Mesothelial cell of epicardium (in vitro differentiated cells): ENCODE measurements at places on chromosomes 13 and 19.
A peak's percentile ranks its signal among the peaks of the same experiment; 100 is the strongest.

GRCh38 chr13:112012016-112012704 is 54.8 kb upstream of the SOX1 start:
- H3K27ac ChIP-seq, result no peak overlapping the region
- H3K36me3 ChIP-seq, result no peaks in the 10 kb centered on the region
- H3K4me3 ChIP-seq, result no peak overlapping the region
- DNase-seq, result no peak
- peaks cover 17% of the 10 kb centered on the region for H3K27me3 ChIP-seq

DNA sequence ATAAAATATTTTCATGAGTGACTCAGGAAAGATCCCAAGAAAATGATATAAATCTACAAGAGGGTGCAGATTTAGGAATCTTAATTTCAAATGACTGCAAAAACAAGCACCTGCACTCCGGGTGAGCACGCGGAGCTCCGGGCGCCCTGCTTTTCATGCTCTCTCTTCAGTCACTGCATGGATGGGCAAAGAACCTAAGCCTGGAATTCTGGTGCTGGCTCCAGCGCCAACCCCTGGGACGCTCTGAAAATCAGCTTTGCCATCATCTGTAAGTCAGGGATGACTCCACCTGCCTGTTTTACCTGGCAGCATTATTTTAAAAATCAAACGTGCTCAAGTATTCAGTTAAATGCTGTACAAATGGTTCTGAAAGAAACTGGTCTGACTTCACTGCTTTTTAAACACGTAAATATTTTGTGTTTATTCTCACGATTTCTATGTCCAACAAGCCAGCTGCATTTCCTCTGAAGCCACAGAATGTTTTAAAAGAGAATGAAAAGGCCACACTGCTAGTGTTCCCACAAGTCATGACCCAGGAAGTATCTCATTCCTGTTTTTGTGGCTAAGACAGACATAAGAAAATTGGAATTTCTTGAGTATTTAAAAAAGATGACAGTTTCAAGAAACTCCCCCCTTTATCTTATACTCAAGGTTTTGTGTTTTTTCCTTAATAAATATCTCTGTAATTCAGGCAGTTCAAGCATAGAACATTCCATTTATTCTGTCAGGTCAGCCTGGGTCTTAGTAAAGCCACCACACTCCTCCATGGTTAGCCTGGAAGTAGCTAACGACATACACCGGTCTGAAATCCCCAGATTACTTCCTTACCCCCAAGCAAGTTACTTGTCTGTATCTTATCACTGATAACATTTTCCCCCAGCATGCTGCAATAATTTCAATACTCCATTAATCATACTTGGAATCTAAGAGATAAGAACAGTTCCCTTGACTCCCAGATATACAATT is 81.1 kb downstream of the COL4A1 start:
- H3K27ac ChIP-seq, result peak overlapping the region; percentile 86
- DNase-seq, result no peak
- H3K27me3 ChIP-seq, result no peaks in the 10 kb centered on the region
- no peak overlapping the region for H3K4me3 ChIP-seq
- peaks cover 30% of the 10 kb centered on the region for H3K4me1 ChIP-seq
- no peaks in the 10 kb centered on the region for H3K36me3 ChIP-seq

DNA sequence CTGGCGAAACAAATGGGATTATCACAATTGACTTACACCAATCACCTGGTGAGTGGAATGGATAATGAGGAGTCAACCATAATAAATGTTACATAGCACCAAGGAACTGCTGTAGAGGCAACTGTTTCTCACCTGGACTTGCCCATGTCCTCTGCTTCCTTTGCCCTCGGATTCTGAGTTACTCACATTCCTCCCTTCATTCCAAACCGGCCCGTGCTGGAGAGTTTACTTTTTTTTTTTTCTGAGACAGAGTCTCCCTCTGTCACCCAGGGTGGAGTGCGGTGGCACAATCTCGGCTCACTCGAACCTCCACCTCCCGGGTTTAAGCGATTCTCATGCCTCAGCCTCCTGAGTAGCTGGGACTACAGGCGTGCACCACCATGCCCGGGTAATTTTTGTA is 41.5 kb upstream of the TSC22D1 start:
- no peak for DNase-seq
- no peak overlapping the region for H3K27ac ChIP-seq
- H3K27me3 ChIP-seq, result no peaks in the 10 kb centered on the region
- H3K4me3 ChIP-seq, result no peak overlapping the region

- H3K4me1 ChIP-seq, result no peaks in the 10 kb centered on the region
- H3K27ac ChIP-seq, result no peak overlapping the region
- H3K36me3 ChIP-seq, result peaks cover 22% of the 10 kb centered on the region
- H3K27me3 ChIP-seq, result no peaks in the 10 kb centered on the region
Observed at GRCh38 chr19:47377208-47377701, 28.1 kb downstream of the DHX34 start.

DNA sequence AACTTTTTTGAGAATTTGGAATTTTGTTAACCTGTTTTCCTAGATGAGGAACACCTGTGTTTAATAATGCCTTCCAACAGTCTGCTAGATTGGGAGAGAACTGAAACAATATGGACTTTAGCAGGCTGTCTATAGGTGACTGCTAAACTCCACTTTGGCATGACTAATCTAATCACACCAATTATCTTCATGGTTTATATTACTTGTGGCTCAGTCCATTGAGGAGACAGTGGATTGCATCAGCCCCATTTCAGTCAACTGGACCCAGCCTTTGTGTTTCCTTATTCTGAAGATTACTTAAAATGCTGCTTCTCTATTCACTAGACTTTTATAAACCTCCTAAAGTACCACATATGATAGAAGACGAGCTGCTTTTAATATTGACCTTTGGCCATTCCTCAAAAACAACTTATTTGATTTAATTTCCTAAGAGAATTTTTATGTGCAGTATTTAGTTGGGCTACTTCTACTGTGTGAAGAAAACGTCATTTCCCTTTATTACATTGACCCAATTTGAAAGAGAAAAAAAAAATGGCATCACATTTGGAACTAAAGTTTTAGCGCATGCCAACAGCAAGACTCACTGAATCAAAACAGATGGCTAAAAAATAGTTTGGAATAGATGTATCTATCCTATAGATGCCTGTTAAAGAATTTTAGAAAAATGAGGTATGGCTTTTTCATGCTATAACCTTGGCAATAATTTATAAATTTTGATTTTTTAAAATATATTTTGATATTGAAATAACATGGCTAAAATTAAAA is 295.8 kb downstream of the NDFIP2 start:
- peak overlapping the region; percentile 69 for H3K27ac ChIP-seq
- H3K27me3 ChIP-seq, result no peaks in the 10 kb centered on the region
- H3K4me1 ChIP-seq, result peaks cover 49% of the 10 kb centered on the region
- H3K4me3 ChIP-seq, result no peak overlapping the region
- peaks cover 1% of the 10 kb centered on the region for H3K36me3 ChIP-seq
- no peak for DNase-seq

GRCh38 chr13:20398459-20398858 is 127.2 kb downstream of the CRYL1 start:
- no peak for DNase-seq
- H3K36me3 ChIP-seq, result no peaks in the 10 kb centered on the region
- H3K27ac ChIP-seq, result no peak overlapping the region
- no peaks in the 10 kb centered on the region for H3K27me3 ChIP-seq
- H3K4me1 ChIP-seq, result peaks cover 17% of the 10 kb centered on the region
- H3K4me3 ChIP-seq, result no peak overlapping the region

GRCh38 chr19:50203281-50204080 is at the start of gene MYH14:
Gene MYH14 (plus strand): TSS chr19:50203622. CDS start chr19:50210366, 6,744 bp downstream.
- H3K36me3 ChIP-seq, result no peaks in the 10 kb centered on the region
- H3K4me3 ChIP-seq, result peak within 1 kb of the TSS; percentile 67
- H3K27ac ChIP-seq, result peak within 1 kb of the TSS; percentile 39
- peaks cover 70% of the 10 kb centered on the region for H3K27me3 ChIP-seq
- peaks cover 7% of the 10 kb centered on the region for H3K4me1 ChIP-seq

GRCh38 chr13:36158611-36159010 is 27.4 kb upstream of the DCLK1 start:
- no peaks in the 10 kb centered on the region for H3K36me3 ChIP-seq
- no peak overlapping the region for H3K27ac ChIP-seq
- peaks cover 37% of the 10 kb centered on the region for H3K27me3 ChIP-seq
- H3K4me3 ChIP-seq, result no peak overlapping the region
- peaks cover 42% of the 10 kb centered on the region for H3K4me1 ChIP-seq

GRCh38 chr19:45110851-45111266 is 17.9 kb downstream of the PPP1R37 start:
- H3K4me1 ChIP-seq, result peaks cover 25% of the 10 kb centered on the region
- no peak for DNase-seq
- no peak overlapping the region for H3K27ac ChIP-seq
- H3K27me3 ChIP-seq, result no peaks in the 10 kb centered on the region
- H3K4me3 ChIP-seq, result no peak overlapping the region

GRCh38 chr19:8401981-8402411 is 11.1 kb upstream of the MARCHF2 start:
- peaks cover 19% of the 10 kb centered on the region for H3K36me3 ChIP-seq
- DNase-seq, result no peak
- no peak overlapping the region for H3K4me3 ChIP-seq

DNA sequence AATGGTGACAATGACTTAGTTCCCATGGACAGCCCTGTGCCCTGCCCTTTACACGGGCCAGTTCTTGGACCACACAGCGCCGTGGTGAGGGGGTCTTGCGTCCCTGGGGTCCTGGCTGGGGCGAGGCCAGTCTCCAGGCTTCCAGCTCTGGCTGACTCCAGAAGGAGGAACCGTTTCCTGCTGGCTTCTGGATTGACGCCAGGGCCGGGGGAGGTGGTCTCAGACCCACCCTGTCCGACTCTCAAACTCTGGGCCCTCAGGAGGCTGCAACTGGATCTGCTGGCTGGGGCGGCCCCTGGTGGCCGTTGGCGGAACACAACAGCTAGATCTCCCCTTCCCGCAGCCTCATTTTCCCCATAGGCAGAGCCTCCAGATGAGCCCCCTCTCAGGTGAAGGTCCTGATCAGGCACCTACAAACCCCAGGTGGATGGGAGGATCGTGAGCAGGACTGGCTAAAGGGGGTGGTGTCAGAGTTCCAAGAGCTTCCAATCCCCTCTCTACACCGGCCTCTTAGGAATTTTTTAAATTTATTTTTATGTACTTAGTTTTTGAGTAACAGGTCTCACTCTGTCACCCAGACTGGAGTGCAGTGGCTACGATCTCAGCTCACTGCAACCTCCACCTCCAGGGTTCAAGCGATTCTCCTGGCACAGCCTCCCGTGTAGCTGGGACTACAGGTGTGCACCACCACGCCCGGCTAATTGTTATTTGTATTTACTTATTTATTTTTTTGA is 8.0 kb downstream of the CCDC194 start:
- H3K36me3 ChIP-seq, result no peaks in the 10 kb centered on the region
- peaks cover 17% of the 10 kb centered on the region for H3K27me3 ChIP-seq
- DNase-seq, result peak; percentile 68
- peaks cover 9% of the 10 kb centered on the region for H3K4me1 ChIP-seq
- H3K4me3 ChIP-seq, result no peak overlapping the region

- no peak overlapping the region for H3K27ac ChIP-seq
- peaks cover 12% of the 10 kb centered on the region for H3K4me1 ChIP-seq
- no peak overlapping the region for H3K4me3 ChIP-seq
- no peak for DNase-seq
Observed at GRCh38 chr13:29511106-29511796, 84.2 kb downstream of the SLC7A1 start.

- peaks cover 8% of the 10 kb centered on the region for H3K4me1 ChIP-seq
- H3K27ac ChIP-seq, result no peak overlapping the region
- no peak for DNase-seq
- no peak overlapping the region for H3K4me3 ChIP-seq
Observed at GRCh38 chr13:75151081-75151643, 330.8 kb downstream of the TBC1D4 start.

DNA sequence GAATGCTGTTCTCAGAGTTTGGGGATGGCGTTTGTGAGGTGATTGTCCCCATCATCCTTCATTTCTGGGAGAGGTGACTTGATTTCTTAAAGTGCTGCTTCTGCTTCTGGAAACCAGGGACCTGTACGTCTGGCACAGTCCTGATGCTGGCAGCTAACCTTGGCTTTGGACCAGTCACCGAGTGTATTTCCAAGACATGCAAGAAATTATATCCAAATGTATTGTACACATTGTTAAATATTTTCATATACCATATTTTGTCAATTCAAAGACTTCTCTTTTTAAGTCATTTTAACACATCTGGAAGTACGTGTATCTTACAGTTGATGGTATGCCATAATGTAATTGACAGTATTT is 97.4 kb downstream of the ARHGEF7 start:
- H3K27ac ChIP-seq, result peak overlapping the region; percentile 90
- peaks cover 46% of the 10 kb centered on the region for H3K4me1 ChIP-seq
- H3K4me3 ChIP-seq, result no peak overlapping the region
- no peaks in the 10 kb centered on the region for H3K36me3 ChIP-seq
- no peak for DNase-seq
- no peaks in the 10 kb centered on the region for H3K27me3 ChIP-seq

GRCh38 chr13:82833923-82834322 is 1048.4 kb downstream of the SLITRK1 start:
- peaks cover 3% of the 10 kb centered on the region for H3K36me3 ChIP-seq
- H3K27ac ChIP-seq, result no peak overlapping the region
- H3K27me3 ChIP-seq, result no peaks in the 10 kb centered on the region

- H3K4me3 ChIP-seq, result no peak overlapping the region
- DNase-seq, result no peak
- H3K27ac ChIP-seq, result no peak overlapping the region
Observed at GRCh38 chr13:49347650-49348385, 96.0 kb downstream of the CAB39L start.

DNA sequence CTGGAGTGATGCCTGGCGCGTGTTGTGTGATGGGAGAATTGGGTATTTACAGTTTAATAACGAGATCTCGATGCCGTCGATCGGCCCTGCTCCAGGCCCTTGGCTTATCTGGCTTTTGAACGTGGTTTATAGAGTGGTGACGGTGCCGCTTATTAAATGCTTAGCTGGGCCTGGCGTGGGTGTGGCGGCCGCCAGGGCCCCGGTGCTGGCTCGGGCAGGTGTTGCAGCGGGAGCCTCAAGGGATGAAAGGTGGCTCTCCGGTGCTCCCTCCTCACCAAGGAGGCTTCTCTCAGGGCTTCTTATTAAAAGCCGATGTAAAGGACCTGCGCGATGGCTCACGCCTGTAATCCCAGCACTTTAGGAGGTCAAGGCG is 173.8 kb downstream of the KDM4B start:
- H3K27ac ChIP-seq, result no peak overlapping the region
- H3K36me3 ChIP-seq, result peaks cover 34% of the 10 kb centered on the region
- no peak for DNase-seq
- H3K27me3 ChIP-seq, result no peaks in the 10 kb centered on the region
